ENCODE measurements at places on chromosomes 1 and 21.

DNA sequence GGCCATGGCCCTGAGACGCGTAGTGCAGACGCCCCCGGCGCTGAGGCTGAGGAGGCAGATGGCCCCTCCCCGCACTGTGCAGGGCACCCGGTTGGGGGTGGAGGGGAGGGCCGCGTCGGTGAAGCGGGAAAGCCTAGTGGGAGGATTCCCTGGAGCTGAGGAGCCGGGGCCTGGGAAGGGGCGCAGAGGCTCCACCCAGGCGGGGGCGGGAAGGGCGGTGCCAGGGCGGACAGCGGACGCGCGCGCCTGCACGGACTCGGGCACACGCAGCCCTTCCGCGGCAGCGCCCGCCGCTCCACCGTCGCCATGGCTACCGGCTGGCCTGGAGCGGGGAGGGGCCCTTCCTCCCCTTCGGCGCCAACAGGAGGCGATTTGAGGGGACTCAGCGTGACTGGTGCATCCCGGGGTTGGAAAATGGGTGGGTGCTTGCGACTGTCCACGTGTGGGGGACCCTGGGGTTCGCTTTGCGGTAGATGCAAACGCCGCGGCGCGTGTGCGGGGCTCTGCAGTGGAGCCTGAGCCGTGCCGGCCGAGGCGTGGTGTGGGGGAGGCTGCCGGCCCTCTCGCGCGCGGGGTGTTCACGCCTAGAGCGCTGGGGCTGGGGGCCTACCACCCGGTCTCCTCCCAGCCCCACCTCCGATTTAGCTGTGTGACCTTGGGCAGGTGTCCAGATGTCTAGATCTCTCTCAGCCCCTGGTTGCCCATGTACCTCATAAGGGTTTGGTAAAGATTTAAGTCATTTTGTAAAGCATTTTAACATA, 35.1 kb downstream of the PTPRF start:
- DNase-seq, result no peak

DNA sequence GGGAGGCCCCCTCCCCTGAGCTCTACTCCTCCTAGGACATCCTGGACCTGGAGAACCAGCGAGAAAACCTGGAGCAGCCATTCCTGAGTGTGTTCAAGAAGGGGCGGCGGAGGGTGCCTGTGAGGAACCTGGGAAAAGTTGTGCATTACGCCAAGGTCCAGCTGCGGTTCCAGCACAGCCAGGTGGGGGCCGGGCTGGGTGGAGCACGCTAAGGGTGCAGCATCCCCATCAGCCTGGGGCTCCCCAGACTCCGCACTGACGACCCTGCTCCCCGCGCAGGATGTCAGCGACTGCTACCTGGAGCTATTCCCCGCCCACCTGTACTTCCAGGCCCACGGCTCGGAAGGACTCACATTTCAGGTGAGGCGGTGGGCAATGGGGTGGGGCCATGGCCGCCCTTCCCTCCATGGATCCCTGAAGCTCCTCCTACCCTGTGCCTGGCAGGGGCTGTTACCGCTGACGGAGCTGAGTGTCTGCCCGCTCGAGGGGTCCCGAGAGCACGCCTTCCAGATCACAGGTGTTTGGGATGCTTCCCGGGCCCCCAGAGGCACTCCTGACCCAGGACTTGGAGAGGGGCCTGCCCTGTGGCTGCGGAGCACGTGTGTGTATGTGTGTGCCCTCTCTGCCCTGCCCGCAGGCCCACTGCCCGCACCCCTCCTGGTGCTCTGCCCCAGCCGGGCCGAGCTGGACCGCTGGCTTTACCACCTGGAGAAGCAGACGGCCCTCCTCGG, 4.1 kb downstream of the PLEKHN1 start:
- no peak for DNase-seq

GRCh38 chr1:29912425-29912824, 676.1 kb downstream of the PTPRU start:
- DNase-seq, result no peak

GRCh38 chr1:87219626-87220025, 109.1 kb upstream of the LMO4 start:
- DNase-seq, result no peak

GRCh38 chr1:101235696-101236515, 913 bp upstream of the S1PR1 start:
- no peak for DNase-seq

DNA sequence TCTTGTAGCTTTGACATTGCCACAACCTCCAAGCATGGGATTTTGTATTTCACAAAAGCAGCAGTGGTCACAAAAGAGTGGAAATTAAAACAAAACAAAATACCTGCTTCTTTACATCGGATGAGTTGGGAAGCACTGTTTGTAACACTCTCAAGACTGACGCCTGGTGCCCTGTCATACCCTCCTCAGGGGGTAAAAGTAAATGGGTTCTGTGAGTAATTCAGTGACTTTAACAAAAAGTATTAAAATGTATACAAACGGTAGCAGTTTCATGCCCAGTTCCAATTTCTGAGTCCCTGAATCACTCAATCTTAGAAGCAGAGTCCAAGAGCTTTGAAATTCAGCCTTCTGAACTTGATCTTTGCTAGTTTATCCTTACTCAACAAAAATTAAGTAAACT, 152.5 kb downstream of the TIAM1 start:
- DNase-seq, result no peak

DNA sequence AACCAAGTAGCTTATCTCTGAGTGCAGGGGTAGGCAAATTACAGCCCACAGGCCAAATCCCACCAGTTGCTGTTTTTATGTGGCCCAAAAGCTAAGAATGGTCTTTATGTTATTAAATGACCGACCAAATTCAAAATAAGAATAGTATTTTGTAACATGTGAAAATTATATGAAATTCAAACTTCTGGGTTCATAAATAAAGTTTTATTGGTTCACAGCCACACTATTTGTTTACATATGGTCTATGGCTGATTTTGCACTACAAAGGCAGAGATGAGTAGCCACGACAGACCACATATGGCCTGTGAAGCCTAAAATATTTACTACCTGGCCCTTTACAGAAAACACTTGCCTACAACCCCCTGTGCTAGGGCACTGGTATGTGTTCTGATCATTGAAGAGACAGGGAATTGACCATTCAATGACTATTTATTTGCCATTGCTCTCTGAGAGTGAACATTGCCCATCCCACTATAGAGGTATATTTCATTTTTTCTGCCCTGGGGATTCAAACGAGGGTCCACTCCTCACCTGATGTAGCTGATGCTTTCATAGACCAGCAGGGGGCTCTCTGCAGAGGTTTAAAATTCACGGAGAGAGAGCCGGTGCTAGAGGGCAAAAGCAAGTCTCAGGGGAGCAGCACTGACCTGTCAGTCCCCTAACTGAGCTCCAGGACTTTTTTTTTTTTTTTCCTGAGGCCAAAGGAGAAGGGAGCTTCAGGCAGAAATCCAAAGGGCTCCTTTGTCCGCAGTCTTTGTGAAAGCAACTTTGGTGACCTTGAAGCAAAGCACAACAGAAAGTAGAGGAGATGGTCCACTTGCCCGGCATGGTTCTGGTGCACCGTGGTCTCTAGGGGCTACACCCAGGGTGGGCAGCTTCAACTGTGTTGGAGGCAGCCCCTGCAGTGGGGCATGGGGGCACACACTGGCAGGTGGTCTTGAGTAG, 7.3 kb upstream of the GNL2 start:
- no peak for DNase-seq

DNA sequence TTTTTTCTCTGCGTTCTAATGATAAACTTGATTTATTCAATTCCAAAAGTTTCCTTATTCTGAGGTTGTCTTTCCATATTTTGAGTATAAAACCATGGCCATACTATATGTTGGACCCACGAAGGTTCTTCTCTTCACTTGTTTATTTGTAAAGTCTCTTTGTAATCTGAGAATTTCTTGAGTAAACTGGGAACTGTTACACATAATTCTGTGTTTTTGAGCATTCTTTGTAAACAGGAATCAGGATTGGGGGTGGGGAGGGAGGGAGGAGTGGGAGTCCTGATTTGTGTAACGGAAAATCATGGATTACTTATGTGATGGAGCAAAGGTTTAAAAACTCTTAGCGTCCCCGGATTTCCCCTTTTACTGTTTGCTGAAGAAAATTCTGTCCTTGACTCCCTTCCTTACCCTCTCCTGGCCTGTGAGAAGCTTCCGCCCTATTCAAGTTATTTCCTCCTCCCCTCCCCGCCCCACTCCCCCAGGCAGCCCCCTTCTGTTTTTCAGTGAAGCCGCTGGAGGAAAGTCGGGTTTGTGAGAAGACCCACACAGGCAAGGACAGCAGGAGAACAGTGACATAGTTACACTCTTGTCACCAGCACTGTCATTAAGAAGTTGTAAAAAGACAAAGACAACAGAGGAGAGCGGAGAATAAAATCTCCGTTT, 6.4 kb upstream of the NBPF11 start:
- DNase-seq, result no peak

All from stimulated activated CD8-positive, alpha-beta memory T cell treated with anti-CD3 and anti-CD28 coated beads, Interleukin-2, amount 100 ng/mL, for 1 hour (primary cell).